ENCODE measurements at places on chromosomes 12 and 14.

DNA sequence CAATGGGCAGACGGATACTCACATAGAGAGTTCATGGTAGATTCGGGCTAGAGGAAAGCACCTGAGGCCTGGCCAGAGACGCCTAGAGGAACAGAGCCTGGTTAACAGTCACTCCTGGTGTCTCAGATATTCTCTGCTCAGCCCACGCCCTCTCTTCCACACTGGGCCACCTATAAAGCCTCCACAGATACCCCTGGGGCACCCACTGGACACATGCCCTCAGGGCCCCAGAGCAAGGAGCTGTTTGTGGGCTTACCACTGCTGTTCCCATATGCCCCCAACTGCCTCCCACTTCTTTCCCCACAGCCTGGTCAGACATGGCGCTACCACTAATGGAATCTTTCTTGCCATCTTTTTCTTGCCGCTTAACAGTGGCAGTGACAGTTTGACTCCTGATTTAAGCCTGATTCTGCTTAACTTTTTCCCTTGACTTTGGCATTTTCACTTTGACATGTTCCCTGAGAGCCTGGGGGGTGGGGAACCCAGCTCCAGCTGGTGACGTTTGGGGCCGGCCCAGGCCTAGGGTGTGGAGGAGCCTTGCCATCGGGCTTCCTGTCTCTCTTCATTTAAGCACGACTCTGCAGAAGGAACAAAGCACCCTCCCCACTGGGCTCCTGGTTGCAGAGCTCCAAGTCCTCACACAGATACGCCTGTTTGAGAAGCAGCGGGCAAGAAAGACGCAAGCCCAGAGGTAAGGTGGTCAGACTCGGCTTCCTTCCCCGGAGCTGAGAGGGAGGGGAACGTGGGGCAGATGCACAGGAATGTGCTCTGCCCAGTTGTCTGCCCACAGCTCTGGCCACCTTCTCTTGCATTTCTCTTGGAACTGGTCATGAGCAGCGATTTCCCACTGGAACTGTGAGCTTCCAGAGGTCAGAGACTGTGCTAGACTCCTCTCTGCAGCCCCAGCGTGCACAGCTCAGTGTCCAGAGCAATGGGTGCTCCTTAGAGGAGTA, at the start of gene CD4:
TSS of gene CD4 (plus strand) at position 557 of the 953 bp plus-strand sequence. CDS start 10,611 bp downstream, outside the sequence.
- DNase-seq, result no peak

GRCh38 chr12:94560431-94561221, 89.7 kb downstream of the TMCC3 start:
- no peak for DNase-seq

GRCh38 chr12:109277899-109278762, 31.0 kb downstream of the FOXN4 start:
- no peak for DNase-seq

- no peak for DNase-seq
These were observed 61.7 kb downstream of the LRFN5 start for GRCh38 chr14:41668356-41668755.

DNA sequence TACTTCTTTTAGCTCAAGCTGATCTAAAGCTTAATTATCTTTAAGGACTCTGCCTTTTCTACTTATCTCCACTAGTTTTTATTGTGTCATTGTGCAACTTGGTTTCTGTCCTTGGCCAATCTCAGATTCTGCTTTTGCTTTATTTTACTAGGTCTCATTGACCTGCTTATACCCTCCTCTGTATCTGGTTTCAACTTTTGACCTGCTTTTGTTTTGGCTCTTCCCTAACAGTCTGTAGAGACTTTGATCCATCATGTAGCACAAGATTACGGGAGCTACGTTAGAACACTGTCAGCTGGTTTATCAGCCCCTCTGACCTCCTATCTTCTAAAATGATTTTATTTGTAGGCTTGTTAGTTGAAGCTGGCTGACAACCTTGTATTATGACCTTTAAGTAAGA, 43.6 kb downstream of the ZCRB1 start:
- no peak for DNase-seq

GRCh38 chr14:65072937-65073336, 29.4 kb downstream of the MAX start:
- no peak for DNase-seq

- no peak for DNase-seq
These were observed 116.0 kb upstream of the FLRT2 start for GRCh38 chr14:85413836-85414526.

GRCh38 chr14:22314183-22314820, 274.7 kb downstream of the DAD1 start:
- no peak for DNase-seq

GRCh38 chr12:120110550-120111501, 5.7 kb downstream of the RAB35 start:
- DNase-seq, result no peak

GRCh38 chr14:73503648-73504047, 12.9 kb downstream of the RIOX1 start:
- DNase-seq, result no peak

- DNase-seq, result no peak
These were observed 66.1 kb downstream of the ELK3 start for GRCh38 chr12:96260231-96260630.

GRCh38 chr12:26044007-26044394, 80.8 kb downstream of the BHLHE41 start:
- DNase-seq, result no peak

GRCh38 chr12:55492078-55492477, at the start of gene OR6C68:
OR6C68 (plus strand) TSS chr12:55492378; CDS start chr12:55492378, 0 bp downstream.
- no peak for DNase-seq

GRCh38 chr12:107493135-107493494, 192.5 kb upstream of the PWP1 start:
- no peak for DNase-seq

DNA sequence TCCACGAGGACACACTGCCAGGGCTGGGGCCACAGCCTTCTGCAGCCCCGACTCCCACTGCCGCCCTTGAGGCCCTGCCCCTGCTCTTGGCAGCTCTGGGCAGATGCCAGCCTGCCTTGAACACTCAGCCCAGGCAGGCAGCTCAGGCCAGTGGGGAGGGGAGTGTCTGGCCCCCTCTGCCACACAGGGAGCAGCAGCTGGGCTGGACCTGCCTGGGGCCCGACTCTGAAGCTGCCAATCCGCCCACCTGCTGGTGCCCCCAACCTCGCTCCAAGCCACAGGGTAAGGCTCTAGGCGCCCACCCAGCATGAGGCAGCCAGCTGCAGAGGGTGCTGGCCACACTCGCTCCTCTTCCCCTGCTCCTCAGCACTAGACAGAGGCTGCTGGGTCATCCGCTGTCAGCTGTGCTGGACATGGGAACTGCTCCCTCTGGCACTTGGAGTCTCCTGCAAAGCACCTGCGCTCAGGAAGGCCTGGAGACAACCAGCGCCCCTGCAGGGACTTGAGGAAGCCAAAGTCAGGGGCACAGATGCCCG, 24.6 kb upstream of the NUDT14 start:
- no peak for DNase-seq

GRCh38 chr14:22084393-22085281, 411.0 kb upstream of the OR4E1 start:
- no peak for DNase-seq

GRCh38 chr12:25126746-25127145, 68.2 kb downstream of the DNAI7 start:
- DNase-seq, result no peak

DNA sequence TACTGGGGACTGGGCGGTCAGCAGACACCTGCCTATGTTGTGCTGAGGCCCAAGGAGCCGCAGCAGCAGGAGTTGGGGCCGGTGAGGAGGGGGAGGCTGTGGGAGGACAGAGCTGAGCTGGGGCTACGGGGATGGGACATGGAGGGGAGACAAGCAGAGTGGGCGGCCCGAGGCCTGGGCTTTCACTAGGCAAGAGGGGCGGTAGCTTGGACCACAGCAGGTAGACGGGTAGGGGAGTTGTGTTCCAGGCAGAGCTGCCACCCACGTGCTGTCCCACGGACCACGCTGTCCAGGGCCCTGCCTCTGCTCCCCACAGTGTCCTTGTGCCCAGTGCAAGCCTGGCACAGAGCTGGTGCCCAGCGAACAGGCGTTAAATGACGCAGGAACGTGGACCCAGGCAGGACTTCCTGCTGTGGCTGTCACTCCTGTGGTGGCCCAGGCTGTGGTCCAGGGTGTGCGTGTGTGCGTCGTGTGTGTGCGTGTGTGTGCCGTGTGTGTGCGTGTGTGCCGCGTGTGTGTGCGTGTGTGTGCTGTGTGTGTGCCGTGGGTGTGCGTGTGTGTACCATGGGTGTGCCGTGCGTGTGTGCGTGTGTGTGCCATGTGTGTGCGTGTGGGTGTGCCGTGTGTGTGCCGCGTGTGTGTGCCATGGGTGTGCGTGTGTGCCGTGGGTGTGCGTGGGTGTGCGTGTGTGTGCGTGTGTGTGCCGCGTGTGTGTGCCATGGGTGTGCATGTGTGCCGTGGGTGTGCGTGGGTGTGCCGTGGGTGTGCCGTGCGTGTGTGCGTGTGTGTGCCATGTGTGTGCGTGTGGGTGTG, 6.8 kb downstream of the CEP170B start:
- no peak for DNase-seq

- peak; percentile 37 for DNase-seq
These were observed 595 bp downstream of the KLHL28 start for GRCh38 chr14:44961151-44961553.

DNA sequence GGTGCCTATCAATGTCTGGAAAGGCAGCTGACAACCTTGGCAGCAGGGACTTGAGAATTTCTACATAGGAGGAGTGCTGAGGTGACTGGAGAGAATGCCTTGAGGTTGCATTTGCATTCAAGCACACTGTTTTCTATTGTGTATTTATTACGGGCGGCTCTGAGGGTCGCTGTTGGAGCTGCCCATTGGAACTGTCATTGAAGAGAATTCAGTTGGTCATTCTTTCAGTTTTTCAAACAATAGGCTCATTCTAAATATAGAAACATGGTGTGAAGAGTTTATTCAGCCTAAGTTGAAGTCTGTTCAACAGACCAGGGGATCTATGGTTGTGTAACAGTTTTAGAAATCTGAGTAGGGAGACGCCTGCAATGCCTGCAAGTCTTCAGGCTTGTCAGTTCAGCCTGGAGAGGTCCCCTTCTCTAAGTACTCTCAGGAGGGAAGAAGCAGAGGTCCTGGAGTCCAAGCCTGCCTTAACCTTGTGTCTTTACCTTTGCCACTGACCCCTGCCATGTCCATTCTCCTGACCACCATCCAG, 9.8 kb upstream of the ABHD12B start:
- no peak for DNase-seq

GRCh38 chr12:71591601-71592000, 72.0 kb downstream of the ZFC3H1 start:
- no peak for DNase-seq

DNA sequence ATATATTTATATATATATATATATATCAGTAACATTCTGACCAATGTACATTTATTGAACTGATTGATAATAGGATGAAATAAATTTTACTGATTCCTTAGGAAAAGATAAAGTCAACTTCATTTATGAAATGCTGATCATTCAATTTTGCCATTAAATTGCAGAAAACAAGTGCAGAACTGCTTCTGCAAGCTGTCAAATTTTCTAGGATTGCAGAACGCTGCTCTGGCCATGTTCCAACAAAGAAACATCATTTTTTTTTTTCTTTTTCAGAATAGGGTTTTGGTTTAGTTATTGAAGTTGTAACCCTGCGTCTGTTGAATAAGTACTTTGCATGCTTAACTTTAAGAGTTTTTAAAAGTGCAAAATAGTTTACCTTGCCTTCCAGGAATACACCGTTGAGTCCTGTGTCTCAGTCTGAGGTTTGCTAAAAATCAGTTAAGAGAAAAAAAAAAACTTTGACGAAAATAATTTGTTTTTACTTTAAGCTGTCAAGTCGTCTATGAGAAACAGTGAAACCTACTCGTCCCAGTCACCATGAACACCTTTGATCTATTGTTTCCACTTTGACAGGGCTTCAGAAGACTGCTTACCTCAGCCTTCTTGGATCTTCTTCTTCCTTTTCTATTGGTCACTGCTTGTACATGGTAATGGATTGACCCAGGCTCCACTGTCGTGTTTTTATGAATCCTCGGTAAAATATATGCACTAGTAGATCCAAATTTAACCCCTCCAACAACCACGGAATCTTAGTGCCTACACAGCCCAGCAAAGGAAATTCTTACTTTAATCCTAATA, at the start of gene KERA:
TSS of gene KERA (minus strand) at position 657 of the 798 bp plus-strand sequence. CDS start 1,743 bp downstream, outside the sequence.
- no peak for DNase-seq

- DNase-seq, result no peak
These were observed 3.5 kb downstream of the ELK3 start for GRCh38 chr12:96197503-96198272.

DNA sequence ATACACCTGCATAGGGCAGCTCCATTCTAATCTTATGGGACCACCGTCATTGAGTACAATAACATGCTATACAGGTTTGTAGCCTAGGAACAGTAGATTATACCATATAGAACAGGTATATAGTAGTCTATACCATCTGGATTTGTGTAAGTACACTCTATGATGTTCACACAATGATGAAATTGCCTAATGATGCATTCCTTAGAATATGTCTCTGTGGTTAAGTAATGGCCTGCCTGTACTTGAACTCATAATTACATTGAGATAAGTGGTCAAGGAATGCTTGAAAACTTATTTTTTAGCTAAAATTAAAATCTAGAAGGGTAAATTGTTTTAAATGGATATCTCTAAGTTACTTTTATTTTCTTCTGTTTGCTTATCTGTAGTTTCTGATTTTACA, 152.7 kb downstream of the SRGAP1 start:
- DNase-seq, result no peak

DNA sequence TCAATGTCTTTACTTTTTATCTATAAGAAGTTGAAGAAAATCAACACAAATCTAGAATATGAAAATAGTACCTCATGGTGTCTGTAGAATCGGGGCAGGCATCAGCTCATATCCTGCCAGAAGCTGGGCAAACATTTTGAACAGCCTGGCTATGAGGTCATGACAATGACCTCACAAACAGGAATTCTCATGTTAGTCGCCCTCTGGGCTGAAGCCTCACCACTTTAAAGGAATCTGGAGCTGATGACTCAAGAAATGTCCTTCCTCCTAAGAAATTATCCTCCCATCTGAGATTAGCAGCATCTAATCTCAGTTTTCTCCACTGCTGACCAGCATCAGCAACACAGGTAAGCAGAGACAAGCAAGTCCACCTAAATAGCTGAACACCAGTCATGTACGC, 27.1 kb downstream of the CLIP1 start:
- no peak for DNase-seq

- no peak for DNase-seq
These were observed 410.6 kb upstream of the SOX5 start for GRCh38 chr12:24360057-24360456.

DNA sequence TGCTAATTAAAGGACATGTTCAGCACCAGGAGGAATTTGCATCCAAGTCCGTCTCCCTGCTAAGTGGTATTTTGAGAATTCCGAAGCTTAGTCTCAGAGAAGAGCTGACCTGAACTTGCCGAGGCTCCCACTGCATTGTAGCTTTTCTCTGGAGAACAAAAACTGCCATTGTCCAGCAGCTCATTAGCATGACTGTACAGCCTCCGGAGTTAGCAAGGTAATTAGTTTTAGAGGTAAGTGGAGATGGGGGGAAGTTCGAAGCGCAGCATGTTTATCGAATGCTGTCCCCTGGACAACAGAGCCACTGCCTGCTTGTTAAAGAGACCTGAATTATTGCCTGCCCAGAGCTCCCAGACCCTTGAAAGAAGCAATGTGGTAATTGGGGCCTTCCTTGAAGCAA, 160.3 kb upstream of the PELI2 start:
- no peak for DNase-seq

- DNase-seq, result no peak
These were observed 144.0 kb upstream of the FBXO33 start for GRCh38 chr14:39576258-39576657.
